ENCODE measurements at places on chromosomes 5 and 9.

DNA sequence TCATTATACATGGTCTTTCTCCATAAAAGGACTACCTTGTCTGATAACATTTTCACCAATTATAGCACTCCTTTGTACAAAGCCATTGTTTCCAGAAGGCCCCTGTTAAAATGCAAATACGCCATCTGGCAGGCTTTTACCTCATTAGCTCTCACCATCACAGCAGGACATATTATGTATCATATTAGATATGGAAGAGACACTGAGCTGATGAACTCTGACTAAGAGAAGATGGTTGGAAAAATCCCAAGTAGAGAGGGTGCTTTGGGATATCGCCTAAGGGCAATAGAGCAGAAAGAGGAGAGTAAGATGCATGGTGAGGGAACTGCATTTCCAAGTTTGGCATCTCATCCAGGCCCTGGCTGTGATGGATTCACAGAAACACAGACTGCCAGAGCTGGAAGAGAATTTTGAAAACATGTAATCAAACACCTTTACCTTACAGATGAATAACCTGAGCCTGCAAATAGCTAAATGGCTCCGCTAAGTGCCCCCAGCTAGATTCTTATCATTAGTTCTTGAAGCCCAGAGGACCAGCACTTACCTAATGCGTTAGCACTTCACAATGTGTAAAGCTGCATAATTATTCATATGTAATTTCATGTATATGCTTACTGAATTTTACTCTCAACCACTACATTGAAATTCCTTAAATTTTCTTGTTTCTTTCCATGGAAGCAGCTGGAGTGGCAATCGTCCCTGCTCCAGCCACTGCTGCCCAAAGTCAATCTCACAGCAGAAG is 393.6 kb upstream of the IZUMO3 start:
- DNase-seq = no peak

- DNase-seq = no peak
These were observed 5.5 kb downstream of the PCDH1 start for GRCh38 chr5:141872496-141873356.

DNA sequence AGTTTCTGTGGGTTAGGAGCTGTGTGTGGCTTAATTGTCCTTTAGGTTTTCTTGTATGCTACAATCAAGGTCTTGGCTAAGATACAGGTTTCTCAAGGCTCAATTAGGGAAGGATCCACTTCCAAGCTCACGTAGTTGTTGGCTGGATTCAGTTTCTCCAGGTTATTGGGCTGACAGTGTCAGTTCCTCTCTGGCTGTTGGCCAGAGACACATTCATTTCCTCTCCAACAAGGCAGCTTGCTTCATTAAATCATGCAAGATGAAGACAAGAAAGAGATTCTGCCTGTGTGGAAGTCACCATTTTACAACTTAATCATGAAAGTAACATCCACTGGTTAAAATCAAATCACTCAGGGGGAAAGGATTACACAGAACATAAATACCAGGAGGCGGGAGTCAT is 275.7 kb upstream of the KIF2A start:
- no peak for DNase-seq

- DNase-seq = no peak
These were observed 228.9 kb upstream of the CDH9 start for GRCh38 chr5:27267209-27267824.

GRCh38 chr9:34989946-34990635 is 546 bp downstream of the DNAJB5 start:
- no peak for DNase-seq

- peak; percentile 46 for DNase-seq
These were observed 20.7 kb downstream of the GOLGA2 start for GRCh38 chr9:128254855-128255759.

GRCh38 chr9:73845539-73845938 is 651.6 kb upstream of the RORB start:
- no peak for DNase-seq

DNA sequence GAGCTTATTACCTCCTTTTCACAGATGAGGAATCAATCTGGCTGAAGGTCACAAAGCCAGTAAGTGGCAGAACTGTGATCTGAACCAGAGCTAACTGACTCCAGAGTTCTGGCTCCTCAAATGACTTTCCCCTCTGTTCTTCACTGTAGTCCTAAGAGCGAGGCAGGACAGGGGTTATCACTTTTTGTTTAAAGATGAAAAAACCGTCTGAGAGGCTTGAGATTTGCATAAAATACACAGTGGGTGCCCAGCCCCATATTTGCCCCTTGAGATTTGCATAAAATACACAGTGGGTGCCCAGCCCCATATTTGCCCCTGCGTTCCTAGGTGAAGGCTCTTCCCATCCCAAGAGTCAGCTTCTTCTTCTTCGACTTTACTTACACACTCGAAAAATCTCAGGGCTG is 667 bp downstream of the FBXO10 start:
- no peak for DNase-seq

- DNase-seq = no peak
These were observed 22.6 kb downstream of the SLC36A1 start for GRCh38 chr5:151469992-151470391.

DNA sequence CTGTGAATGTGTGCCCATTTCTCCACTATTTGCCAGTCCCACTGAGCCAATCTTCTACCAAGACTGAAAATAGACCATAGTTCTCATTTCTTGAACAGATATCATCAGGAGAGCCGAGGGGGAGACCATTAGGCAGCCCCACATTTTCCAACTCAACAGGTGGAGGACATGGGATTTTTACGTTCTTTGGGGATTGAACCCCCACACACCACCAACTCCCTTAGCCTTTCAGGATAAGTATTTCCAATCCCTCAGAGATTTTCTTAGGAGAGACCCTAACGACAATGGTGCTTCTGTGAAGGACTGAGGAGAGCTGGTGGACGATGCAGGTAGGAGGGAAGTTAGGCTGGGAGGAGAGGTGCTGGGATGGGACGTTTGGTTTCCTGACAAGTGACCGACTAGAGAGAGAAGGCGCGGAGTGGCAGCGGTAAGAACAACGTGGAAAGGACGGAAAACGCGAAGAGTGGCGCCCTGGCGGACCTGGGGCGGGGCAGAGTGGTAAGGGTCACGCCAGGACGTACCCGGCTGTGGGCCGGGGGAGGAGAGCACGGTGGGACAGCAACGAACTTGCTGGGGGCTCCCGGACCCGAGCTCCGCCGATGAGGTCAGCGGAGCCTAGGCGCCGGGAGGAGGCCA is 681 bp upstream of the CHSY3 start:
- no peak for DNase-seq

DNA sequence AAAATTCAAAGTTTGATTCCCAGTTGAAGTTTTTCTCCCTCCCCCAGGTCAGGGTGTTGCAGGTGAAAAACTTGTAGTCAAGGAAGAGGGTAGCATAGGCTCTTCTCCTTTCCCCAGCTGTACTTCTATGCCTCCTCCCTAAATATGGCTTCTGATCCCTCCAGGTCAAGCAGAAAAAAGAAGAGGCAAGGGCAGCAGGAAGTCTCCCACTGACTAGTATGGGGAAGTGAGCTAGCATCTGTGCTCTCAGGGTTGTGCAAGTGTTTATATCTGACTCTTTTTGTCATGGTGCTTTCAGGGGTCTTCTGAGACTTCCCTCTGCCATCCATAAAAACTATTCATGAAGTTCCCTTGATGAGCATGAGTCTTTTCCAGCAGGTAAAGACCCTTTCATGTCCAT is 76.0 kb downstream of the ATPSCKMT start:
- no peak for DNase-seq

DNA sequence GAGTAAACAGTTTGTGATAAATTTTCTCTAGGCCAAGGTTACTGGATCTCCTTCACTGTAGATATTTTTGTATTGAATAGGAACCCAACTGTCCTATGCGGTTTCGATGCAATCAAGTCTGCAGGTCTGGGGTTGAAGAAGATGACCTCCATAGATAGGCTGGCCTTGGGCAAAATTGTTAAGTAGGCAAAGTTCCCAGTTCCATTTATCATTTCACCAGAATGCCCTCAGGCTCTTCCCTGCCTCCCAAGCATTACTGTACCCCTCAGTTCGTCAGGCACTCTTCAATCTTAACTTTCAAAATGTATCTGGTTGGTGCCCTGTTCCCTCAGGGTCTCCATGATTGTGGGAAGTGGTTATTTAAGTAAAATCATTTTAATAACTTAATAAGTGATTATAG is 1802.9 kb upstream of the WWC1 start:
- DNase-seq = no peak

DNA sequence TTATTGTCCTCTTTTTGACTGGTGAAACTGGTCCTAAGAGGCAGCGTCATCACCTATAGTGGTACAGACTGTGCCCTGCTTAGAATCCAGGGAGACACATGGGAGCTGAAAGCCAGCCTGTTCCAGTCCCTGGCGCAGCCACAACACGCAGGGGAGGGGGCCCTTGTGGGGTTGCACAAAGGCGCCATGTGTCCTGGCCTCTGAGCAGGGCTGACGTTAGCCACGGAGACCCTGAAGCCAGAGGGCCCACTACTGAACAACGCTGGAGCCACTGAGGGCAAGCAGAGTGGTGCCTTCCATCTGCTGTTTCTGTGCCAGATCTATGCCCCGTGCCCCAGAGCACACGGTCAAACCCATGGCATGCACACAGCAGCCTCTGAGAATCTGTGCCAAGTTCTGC is 147.3 kb downstream of the ACTL7B start:
- no peak for DNase-seq

GRCh38 chr5:113344973-113345940 is 89.5 kb downstream of the TSSK1B start:
- DNase-seq = no peak

- no peak for DNase-seq
These were observed 213.5 kb upstream of the MVB12B start for GRCh38 chr9:126113176-126113575.

DNA sequence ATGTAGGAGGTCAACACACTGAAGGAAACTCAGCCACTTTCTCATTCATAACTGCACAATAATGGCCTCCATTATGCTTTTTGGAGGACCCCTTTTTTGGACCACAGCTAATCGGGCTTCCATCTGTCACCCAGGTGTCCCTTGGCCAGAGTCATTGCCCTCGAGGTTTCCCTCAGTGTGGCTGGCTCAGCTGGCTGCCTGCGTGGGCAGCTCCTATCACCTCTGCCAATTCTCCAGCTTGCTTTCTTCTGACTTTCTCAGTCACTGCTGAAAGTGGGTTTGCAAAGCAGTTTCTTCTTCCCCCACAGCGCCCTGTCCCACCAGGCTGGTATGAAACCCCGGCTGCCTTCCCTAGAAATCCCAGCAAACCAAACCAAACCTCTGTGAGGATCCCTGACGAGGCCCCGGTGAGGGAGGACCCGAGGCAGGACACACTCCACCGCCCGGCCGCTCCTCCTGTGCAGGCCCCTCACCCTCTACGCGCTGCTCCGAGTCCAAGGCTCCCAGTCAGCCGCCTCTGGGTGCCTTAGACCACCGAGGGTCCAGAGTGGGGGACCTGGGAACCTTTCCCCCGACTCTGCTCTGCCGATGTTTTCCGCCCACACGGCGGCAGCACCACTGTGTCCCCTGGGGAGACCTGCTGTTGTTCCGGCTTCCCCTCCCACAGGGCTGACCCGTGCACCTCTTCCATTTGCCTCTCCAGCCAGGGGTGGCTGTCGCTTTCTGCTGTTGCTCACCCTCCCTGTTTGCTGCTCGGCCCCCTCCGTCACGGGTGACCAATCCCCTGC is 109.5 kb downstream of the TENT4A start:
- DNase-seq = no peak

DNA sequence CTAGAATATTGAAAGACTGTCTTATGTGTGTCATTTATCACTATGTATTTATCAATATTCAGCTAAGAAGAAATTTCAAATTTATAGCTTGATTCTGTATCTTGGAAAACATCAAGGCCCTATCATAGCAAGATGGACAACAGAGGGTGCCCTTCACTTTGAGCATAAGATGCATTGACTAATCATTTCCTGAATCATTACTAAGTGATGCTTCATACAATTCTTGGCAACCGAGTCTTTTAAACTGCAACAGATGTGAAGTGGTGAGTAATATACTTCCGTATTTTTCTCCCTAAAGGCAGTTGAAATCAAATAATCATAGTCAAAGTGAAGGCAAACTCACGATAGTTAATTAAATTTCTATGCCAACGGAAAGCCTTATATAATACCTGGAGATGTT is 318.6 kb upstream of the RGMB start:
- no peak for DNase-seq

GRCh38 chr5:35926389-35927051 is 11.9 kb downstream of the CAPSL start:
- DNase-seq = peak; percentile 60

GRCh38 chr9:91241909-91242308 is 119.8 kb downstream of the AUH start:
- no peak for DNase-seq

DNA sequence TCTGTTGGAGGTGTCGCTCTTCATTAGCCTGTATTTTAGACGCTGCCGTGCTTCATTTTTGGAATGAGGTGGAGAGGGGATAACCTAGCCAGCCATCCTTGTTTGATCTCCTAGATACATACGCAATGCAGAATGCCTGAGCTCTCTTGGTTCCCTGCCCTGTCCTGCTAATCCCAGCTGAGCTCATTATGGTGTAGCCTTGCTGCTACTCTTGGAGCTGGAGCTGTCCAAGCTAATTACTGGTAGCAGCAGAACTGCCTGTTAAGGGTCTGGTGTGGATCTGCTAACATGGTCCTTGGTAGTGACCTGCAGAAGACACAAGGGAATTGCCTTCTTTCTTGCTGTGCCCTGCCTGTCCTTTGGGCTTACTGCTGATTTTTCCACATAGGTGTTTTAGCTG is 207.9 kb downstream of the CNTLN start:
- DNase-seq = no peak
